ENCODE measurements at places on chromosomes 5 and 9.

GRCh38 chr9:111937781-111938426, 41.3 kb downstream of the UGCG start:
- peak; percentile 40 for DNase-seq

DNA sequence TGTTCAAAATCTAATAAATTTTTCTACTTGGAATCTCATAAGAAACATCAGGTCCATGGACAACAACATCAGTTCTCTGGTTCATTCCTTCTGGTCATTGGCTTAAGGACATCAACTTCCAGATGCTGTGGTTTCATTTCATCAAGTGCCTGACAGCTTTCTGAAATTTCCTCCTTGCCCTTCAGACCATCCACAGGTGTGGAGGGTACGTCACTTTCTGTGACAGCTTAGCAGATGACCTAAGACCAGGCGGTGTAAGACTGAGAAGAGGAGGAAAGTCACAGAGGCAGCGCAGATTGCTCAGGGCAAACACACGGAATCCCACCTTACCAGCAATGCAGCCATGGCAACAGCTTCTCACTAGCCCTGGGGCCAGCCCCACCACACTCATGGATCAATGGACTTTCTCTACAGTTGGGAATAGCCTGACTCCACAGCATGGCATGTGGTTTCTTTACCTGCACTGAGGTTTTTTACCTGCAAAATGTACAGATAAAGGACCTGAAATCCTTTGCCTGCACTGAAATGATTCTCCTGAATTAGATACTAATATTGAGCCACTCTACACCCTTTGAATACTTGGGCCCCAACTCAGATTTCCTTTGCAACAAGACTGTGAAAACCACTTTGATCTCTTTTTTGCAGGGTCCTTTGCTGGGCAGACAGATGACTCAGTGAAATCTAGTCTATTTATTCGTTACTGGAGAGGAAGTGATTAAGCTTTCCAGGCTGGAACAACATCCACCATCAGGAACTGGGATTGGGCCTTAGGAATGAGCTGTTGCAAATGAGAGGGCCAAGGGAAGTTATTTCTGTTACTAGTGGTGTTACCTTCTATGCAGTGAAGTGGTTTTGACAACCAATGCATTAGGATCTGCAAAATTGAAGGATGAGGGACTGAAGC, 26.9 kb downstream of the TICAM2 start:
- DNase-seq, result no peak

GRCh38 chr9:93254061-93254481, 70.1 kb downstream of the WNK2 start:
- no peak for DNase-seq

GRCh38 chr5:73291873-73292272, 118.9 kb downstream of the TMEM174 start:
- no peak for DNase-seq

- DNase-seq, result no peak
These were observed 108.2 kb upstream of the IFNE start for GRCh38 chr9:21590058-21590996.

DNA sequence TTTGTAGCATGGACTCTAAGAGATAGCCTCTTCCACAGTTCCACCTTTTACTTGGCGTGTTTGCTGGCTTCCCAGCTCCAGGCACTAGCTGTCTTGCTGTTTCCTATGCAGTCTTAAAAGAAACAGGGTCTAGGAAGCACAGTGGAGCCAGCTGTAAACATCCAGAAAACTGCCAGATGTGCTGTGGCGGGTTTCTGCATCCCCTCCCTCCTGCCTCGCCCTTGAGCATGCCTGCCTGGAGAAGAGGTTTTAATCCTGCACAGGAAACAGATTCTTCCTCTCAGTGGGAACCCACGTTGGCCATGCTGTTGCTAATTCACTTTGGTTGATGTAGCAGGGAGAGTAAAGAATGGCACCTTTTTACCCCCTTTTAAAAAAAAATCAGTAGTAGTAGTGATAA, 121.3 kb downstream of the RPS23 start:
- DNase-seq, result no peak

GRCh38 chr5:119309326-119309725, 46.5 kb upstream of the TNFAIP8 start:
- DNase-seq, result no peak

- no peak for DNase-seq
These were observed 45.2 kb downstream of the KDM4C start for GRCh38 chr9:6802926-6803325.

DNA sequence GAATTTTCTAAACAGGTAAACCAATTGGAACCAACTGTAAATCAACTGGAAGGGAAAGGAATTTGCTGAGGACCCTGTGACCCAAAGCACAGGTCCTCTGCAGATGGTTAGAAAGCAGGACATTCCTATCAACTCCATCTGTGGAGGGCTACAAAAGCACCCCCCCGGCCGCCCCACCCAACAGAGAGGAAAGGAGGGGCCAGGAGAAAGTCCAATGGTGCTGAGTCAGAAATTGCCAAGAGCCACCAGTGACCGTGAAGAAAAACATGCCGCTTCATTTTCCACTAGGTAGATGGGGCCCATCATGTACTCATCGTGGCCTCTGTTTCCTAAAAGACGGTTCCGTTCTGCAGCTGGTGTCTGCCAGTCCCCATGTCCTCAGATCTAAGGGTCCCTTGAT, 66.3 kb downstream of the RAPGEF1 start:
- no peak for DNase-seq

GRCh38 chr9:2041736-2042135, 26.6 kb downstream of the SMARCA2 start:
- no peak for DNase-seq

GRCh38 chr9:117034866-117035265, 347.8 kb downstream of the TRIM32 start:
- no peak for DNase-seq

Measured in stimulated activated effector memory CD8-positive, alpha-beta T cell treated with anti-CD3 and anti-CD28 coated beads, Interleukin-12 subunit alpha, Interleukin-12 subunit beta, amount 100 ng/mL, for 72 hours (primary cell).